Midbrain (tissue), 1 donor: ENCODE measurements at places on chromosomes 7 and 10.

DNA sequence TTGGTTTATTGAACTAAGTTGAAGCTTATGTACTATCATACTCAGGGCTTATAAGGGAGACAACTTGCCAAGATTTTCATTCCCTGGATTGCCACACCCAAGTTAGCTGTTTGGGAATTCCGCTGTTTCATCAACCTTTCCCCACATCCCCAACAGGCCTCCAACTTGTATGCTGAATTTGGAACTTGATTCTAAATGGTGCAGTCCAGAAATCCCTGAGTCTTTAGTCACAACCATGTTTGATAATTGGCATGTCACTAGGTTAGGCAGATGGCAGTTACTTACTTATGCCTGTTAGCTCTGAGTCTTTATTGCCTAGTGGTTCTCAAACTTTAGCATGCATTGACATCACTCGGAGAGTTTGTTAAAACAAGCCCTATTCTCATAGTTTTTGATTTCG is 135.4 kb upstream of the PRPS1L1 start:
- DNase-seq, result no peak

DNA sequence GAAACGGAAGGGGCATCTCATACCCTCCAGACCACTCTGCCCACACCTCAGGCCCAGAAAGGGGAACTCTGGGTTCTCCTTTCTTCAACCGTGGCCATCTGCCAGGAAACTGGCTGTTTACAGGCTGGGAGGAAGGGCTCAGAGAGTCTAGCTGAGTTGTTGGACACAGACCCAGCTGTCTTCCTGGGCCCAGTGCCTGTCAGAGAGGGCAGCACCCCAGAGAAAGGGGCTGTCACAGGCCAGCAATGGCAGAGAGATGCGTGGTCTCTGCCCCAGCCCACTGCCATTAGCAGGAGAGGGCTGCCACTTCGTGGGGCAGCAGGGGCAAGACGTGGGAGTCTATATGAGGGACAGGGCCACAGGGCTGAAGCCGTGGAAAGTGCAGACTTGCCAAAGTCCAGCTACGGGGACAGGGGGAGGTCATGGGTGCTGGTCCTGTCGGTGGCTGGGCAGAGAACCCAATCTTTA is 11.0 kb downstream of the GRID1 start:
- peak; percentile 93 for DNase-seq

DNA sequence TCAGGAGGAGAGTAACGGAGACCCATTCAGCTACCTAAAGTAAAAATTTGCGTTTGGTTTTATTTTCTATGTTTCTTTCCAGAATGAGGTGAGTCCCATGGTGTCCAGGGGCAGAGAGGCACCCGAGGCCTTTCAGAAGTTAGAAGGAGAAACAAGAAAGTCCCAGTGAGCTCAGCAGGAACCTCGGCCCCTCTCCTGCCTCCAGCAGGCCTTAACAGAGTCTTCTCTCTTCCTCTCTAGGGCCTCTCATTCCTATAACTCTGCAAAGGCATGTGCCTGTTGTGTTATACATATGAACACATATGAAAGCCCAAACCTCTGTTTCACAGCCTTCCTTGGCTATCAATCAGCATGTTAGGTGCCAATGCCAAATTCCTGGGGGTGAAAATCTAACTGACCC is 20.8 kb upstream of the IKZF1 start:
- DNase-seq, result no peak

GRCh38 chr10:34711500-34711899 is 103.6 kb downstream of the PARD3 start:
- DNase-seq, result no peak

DNA sequence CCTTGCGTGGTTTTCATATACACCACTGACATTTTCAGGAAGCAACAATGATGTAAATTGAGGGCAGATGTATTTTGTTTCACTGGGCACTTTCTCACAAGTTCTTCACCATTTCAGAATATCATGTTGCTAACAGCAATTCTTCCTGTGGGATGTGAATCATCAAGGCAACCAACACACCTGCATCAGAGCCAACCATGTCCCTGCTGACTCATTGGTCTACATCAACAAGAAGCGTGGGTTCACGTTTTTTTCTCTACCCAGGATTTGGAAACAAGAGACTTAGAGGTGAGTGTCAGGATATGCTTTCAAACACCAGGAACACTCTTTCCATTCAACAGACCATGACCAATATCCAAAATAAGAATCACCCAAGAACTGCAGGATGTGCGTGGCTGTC is 203.9 kb downstream of the TEX36 start:
- DNase-seq, result no peak

DNA sequence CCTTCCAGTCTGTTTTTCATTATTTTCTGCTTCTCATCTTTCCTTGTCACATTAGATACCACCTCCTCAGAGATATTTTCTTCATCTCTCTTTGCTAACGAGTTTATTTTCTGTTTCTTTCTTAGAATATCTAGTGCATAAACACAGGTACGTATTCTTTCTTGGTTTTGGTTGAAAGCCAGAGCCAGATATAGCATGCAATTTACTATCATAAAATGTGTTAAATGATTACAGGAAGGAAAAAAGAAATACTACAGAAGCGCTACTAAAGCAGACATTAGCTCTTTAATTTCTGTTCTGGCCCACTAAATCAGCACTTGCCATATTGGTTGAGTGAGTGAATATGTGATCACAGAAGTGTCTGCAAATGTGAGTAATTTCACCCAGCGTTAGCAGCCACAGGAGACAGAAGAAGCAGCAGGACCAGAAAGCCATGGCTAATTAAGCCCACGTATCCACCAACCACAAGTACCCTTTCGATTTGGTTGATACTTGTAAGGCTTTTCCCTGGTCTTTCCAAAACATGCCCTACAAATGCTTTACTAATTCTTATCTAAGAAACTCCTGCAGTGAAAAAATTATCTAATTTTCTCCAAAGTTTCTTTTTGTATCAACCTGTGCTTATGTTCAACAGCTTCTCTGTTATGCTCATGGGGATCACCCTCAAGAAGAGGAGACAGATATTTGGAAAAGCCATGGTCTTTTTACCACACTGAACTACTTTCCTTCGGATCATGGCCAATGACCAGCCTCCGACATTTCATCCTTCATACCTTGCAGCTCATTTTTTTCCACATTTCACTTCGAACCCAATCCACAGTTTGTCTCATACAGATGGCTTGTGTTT is 23.1 kb upstream of the MACC1 start:
- DNase-seq, result no peak

DNA sequence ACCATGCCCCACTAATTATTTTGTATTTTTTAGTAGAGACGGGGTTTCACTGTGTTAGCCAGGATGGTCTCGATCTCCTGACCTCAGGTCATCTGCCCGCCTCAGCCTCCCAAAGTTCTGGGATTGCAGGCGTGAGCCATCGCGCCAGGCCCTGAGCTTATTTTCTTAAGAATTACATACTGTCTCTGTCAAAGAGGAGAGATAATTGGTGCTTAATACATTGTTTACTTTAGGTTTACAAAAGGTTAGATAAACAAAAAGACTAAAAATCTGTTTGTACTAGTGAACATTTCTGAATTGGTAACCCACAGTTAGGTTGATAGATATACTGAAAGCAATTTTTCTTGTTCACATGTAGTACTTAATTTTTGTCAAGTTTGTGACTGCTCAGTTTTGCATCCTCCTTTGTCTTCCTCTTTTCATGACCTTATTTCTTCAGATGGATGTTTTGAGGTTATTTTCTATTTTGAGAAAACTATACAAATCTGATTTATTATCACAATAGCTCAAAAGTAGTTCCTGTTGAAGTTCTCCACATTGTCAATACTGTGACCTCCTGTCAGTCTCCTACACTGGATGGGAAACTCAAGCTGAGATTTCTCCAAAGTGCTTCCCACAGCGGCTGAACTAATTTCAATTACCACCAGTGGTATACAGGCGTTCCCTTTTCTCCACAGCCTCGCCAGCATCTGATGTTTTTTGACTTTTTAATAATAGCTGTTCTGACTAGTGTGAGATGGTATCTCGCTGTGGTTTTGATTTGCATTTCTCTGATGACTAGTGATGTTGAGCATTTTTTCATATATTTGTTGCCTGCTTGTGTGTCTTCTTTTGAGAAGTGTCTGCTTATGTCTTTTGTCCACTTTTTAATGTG is 22.5 kb downstream of the HHEX start:
- no peak for DNase-seq

- no peak for DNase-seq
These were observed 98.8 kb downstream of the ELFN1 start for GRCh38 chr7:1768832-1769231.

DNA sequence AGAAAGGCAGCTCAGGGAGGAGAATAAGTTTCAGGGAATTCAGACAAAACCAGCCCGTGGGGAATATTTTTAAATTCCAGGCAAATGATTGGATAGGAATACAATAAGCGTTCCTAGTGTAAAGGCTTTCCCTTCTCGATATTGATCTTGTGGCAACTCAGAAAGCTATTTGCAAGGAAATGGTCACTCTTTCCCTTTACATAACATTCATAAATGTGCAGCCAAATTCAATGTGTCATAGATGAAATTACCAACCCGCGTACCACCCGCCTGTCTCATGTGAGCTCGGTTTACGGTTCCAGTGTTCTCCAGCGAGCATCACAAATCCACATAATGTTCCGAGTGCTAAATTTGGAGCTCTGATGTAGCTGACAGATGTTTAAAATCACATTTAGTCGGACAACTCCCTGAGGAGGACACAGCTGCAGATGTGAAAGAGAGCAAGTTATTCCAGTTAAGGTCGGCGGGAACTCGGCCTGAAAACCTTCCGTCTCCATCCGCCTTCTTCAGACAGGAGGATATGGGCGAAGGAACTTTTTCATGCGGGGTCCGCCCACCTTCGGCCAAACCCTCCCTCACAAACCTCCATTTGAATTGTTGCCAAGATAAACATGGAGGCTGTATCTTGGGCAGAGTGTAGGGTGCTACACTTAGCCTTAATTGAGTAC is 327.0 kb downstream of the RNLS start:
- DNase-seq, result no peak
